ENCODE measurements at places on chromosomes 3 and 15. TPM values are rescaled to one million over a fixed set of nuclear protein-coding genes. Genes with fewer than 3 reads are reported as not detected.

Gene UQCC5
- 14.6 TPM for total RNA-seq

Gene SAMMSON
- total RNA-seq: not detected

Gene SCG5
- 2.6 TPM for total RNA-seq

Gene GRAMD1C
- 8.2 TPM for total RNA-seq

Gene TMEM207
- total RNA-seq: not detected

Gene NPAP1
- total RNA-seq: 0.17 TPM

Gene FAM227B
- total RNA-seq: 6.0 TPM

All from mucosa of gallbladder (tissue), 1 donor.